Stimulated activated CD8-positive, alpha-beta memory T cell treated with anti-CD3 and anti-CD28 coated beads, Interleukin-4, amount 100 ng/mL, for 1 hour (primary cell): ENCODE measurements at places on chromosomes 3 and 15.

DNA sequence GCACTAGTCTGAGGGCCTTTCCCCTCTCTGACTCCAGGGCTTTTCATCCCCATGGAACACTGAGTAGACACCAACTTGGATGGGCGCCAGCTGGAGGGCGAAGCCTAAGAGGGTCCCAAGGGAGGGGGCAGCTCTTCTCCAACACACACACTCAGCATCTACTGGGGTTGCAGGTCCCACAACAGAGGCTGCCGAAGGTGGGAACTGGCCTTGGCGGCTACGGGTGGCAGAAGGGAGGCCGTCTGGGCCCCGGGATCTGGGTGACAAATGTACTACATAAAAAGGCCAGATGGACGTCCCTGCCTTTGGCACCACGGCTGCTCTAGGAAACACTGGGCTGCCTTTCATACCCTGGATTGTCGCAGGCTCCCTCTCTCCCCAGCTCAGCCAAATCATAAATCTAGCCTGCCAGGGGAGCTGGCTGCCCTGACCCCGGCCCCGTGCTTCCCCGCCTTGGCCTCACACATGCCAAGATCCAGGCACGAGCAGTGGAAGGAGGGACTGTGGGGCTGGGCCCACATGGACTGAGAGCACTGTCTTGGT, 31.5 kb downstream of the SEMA5B start:
- no peak for DNase-seq

GRCh38 chr15:89026167-89026566, 62.1 kb upstream of the ABHD2 start:
- no peak for DNase-seq

DNA sequence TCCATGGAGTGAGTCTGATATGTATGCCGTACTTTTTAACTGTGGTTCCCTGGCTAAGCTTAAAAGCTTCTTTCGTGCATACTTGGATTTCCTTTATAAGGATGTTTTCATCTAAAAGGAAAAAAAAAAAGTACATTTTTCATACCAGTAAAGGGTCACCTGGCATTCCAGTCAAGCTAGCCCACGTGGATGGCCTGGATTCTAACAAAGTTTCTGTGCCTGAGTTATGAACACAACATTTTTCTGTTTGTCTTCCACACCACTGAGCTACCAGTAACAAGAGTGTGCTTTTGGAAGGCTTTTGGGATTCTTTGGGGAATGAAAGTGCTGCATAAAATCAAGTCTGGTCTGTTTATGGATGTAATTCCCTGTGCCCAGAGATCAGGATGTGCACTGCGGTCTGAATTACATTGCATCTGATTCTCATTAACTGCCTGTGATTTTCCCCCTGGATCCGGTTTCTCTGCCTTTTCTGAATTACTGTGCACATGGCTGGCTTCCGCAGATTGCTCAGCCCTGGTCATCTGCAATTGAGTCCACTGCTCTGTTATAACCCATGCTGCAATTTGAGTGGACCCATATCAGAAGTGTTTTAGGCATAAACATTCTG, 38.2 kb upstream of the MAGI1 start:
- DNase-seq, result no peak

- DNase-seq, result no peak
These were observed 235.6 kb downstream of the MYRIP start for GRCh38 chr3:40045051-40045450.

- DNase-seq, result no peak
These were observed 129.0 kb downstream of the RPL22L1 start for GRCh38 chr3:170740726-170741591.

DNA sequence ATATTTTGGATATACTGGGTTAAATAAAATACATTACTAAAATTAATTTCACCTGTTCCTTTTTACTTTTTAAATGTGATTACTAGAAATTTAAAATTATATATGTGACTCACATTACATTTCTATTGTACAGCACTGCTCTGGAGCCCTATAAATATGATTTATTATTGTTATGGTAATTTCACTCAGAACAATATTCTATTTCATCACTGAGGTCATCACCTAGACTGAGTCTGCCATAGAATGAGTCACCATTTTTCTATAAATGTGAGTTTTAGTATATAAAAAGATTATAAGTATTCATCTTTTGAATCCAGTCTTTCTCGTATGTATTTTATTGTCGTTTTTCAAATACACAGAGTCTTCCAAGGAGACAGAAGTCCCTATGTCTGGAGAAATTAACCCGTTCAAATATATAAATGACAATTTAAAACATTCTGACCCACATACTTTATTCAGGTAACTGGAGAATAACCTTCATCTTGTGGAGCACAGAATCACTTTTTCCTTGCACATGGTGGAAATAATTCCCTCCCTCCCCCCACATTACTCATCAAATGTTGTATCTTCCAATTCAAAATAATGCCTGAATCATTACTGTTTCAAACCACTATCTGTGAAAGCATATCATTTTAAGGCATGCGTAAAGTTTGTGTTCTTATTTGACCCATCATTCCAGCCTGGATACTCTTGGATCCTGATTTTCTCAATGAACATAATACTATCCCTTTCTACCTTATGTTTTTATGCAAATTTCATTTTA, 30.0 kb downstream of the CHST14 start:
- no peak for DNase-seq

GRCh38 chr3:164250923-164251322, 827.4 kb downstream of the SI start:
- DNase-seq, result no peak

DNA sequence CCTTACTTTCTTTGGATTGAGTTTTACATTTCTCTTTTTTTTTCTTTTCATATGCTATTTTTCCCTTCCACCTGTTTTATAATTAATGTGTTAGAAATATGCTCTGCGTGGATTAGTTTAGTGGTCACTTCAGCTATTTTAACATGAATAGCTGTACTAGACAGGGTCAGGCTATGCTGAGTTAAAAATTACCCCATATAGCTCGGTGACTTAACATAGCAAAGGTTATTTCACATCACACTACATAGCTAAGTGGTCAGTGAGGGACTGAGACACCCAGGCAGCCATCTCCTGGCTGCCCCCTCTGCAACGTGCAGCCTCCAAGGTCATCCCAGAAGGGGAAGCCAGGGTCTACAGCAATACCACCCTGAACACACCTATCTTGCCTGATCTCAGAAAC, 46.9 kb upstream of the KIF23 start:
- DNase-seq, result no peak

- no peak for DNase-seq
These were observed 213.1 kb upstream of the NECTIN3 start for GRCh38 chr3:110858549-110858948.

DNA sequence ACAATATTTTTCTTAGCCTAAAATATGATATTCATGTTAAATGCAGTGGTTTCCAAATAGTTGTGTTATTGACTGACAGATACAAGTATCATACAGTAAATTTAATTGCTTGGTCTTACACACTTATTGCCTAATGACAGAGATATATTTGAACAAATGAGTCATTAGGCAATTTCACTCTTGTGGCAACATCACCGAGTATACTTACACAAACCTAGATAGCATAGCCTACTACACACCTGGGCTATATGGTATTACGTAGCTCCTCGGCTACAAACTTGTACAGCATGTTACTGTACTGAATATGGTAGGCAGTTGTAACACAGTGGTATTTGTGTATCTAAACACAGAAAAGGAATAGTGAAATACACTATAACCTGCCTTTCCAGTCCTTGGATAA, 50.3 kb downstream of the SERPINI1 start:
- DNase-seq, result no peak

DNA sequence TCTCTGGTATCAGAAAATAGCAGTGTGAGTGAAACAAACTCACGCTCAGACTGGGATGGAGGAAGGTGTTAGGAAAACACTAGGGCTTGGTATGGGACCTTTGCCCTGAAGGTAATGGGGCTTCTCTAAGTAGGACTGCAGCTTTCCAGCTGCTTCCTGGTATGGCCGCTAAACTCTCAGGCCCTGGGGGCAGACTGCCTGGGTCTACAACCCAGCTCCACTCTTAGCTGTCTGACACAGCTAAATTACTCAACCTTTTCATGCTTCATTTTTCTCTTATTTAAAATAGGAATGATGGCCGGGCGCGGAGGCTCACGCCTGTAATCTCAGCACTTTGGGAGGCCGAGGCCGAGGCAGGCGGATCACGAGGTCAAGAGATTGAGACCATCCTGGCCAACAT, 5.2 kb upstream of the YEATS2 start:
- DNase-seq, result no peak

DNA sequence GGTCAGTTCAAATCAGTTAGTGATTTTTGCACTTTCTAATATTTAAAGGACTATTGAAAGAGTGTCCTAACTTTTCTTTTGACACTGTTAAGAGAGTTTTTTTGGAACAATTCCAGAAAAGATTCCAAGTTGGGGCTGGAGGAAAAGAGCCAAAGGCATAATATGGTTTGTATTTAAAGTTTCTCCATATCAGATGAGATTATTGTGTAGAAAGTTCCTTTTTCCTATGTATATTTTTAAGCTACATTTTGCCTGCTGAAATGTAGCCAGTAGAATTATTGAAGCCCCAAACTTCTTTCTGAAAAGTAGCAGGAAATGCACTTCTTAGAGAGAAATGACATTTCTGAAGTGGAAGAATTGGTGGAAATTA, 136.5 kb upstream of the TSC22D2 start:
- no peak for DNase-seq

GRCh38 chr3:123884203-123884831, at the start of gene MYLK:
Gene MYLK, minus strand, starts transcription at chr3:123884332. Its CDS starts 90,491 bp downstream, at chr3:123793841.
- no peak for DNase-seq

DNA sequence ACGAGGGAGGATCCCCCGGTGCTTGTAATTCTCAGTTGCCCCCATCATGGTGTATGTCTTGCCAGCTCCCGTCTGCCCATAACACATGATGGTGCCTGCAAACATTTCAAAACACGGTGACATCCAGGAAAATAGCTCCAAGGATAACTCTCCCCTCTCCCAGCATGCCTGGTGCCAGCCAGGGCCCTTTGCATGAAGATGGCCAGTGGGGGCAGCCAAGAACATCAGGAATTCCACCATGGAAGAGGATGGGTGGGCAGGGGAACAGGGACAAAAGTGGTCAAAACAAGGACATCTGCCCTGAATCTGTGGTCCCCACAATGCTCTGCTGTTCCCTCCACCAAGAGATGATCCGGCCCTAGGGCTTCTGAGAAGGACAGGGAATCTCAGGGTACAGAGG, 9.0 kb downstream of the KIF9 start:
- DNase-seq, result no peak

GRCh38 chr3:63076357-63076756, 201.1 kb upstream of the CADPS start:
- DNase-seq, result no peak

- no peak for DNase-seq
These were observed 79.3 kb downstream of the AQP9 start for GRCh38 chr15:58217460-58217859.

DNA sequence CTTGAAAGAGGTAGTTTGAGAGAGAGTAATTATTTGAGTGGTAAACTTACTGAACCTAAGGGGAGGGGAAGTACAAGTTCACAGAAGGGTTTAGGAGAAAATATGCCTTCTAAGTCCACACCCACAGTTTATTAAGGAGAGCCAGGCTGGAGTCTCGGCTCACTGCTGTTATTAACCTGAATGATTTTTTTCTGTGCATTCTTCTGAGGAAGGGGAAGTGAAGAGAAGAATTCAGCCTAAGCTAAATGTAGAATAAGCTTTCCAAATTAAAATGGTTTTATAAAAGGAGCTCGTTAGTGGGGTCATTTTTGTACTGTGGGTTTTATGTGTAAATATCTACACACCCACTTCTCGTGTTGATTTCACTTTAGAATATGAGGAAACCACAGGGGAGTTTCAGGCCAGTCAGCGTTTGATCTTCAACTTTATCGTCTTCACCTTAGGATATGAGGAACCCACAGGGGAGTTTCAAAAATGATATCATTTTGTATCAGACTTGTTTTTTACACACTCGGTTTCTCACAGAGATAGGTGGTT, 1.5 kb downstream of the WHAMM start:
- no peak for DNase-seq

DNA sequence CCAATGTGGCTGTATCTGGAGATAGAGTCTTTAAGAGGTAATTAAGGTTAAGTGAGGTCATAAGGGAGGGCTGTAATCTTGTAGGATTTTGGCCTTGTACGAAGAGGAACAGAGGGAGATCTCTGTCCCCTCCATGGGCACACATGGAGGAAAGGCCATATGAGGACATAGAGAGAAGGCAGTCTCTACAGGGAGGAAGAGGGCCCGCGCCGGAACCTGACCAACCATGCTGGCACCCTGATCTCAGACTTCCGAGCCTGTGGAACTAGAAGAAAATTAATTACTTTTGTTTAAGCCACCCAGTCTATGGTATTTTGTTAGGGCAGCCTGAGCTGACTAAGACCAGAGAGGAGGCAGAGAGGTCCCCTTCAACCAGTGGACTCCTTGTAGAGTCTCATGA, 17.7 kb upstream of the MRPS22 start:
- DNase-seq, result no peak

DNA sequence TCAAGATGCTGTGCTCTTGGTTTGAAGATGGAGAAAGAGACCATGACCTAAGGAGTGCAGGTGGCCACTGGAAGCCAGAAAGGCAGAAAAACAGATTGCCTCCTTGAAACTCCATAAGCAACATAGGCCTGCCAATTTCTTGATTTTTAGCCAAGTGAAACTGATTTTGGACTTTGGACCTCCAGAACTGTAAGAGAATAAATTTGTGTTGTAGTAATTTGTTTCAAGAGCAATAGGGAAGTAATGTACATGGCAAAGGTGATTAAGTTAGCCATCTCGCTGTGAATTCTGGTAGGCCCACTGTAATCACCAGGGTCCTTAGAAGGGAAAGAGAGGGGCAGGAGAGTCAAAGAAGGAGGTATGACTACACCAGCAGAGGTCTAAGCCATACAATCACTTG, 238.8 kb downstream of the CNTN3 start:
- DNase-seq, result no peak

GRCh38 chr15:38463893-38464292, 10.0 kb downstream of the FAM98B start:
- DNase-seq, result no peak

GRCh38 chr3:78029775-78030174, 989.9 kb downstream of the ROBO2 start:
- DNase-seq, result no peak

DNA sequence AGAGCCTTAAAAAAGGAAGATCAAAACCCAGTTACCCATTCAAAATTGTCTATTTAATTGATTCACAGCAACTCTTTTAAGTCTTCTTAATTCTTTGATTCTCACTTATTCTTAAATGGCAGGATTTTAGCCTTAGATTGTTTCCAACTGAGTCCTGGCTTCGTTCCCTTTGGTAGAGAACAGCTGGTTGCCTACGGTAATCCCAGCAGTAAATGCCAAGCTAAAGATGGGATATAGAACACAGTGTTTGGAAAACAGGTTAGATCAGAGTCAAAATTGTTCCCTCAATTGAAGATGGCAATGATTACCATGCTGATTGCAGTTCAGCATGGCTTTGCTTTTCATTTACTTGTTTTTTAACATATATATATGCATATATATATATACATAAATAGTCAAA, 300.9 kb downstream of the PYDC2 start:
- DNase-seq, result no peak

DNA sequence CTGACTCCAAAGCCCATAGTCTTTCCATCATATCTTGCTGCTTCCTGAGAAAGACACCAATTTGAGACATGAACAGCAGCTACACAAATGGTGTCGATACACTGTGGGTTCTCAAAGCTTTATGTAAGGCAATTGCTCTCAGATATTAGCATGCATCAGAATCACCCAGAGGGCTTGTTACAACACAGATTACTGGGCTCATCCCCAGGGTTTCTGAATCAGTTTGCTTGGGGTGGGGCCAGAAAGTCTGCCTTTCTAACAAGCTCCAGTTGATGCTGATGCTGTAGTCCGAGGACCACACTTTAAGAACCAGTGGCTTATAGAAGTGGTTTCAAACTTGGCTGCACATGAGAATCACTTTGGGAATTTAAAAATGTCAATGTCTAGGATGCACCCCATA, 86.5 kb downstream of the SEMA6D start:
- no peak for DNase-seq
